T-helper 2 cell treated with Interferon-gamma antibody and Interleukin-4, amounts not matched to agents 100 ng/mL and 5 ng/mL, for 36 hours (primary cell): ENCODE measurements at places on chromosomes 1 and 21. TPM values are rescaled to one million over a fixed set of nuclear protein-coding genes. Genes with fewer than 3 reads are reported as not detected.

Gene OR10Z1
- not detected in 2 replicates for total RNA-seq

Gene RABGAP1L
- total RNA-seq, result 48.8 and 52.1 TPM in 2 replicates

Gene ATAD3B
- 49.2 and 51.4 TPM in 2 replicates for total RNA-seq

Gene C1orf115
- 0.34 and 0.36 TPM in 2 replicates for total RNA-seq

Gene CHIT1
- 0.18 and 0.41 TPM in 2 replicates for total RNA-seq

Gene RAB7B
- total RNA-seq, result not detected in 2 replicates

Gene RGS16
- total RNA-seq, result 10.2 and 10.7 TPM in 2 replicates

Gene LRRN2
- total RNA-seq, result not detected in 2 replicates

Gene CDK18
- 0.27 and 0.73 TPM in 2 replicates for total RNA-seq

Gene AMY1B
- not detected in 2 replicates for total RNA-seq

Gene CYYR1
- total RNA-seq, result not detected in 2 replicates

Gene MTARC2
- not detected in 2 replicates for total RNA-seq

Gene COL8A2
- total RNA-seq, result not detected in 2 replicates

Gene PDE4B
- 15.6 and 16.9 TPM in 2 replicates for total RNA-seq

Gene SPSB1
- 13.2 and 13.6 TPM in 2 replicates for total RNA-seq

Gene GNAT2
- total RNA-seq, result not detected in 2 replicates

Gene CHI3L1
- total RNA-seq, result not detected in 2 replicates

Gene CCDC30
- total RNA-seq, result 1.7 and 2.2 TPM in 2 replicates

Gene LMO4
- 21.7 and 23.3 TPM in 2 replicates for total RNA-seq

Gene TOR1AIP2
- total RNA-seq, result 44.2 and 50.0 TPM in 2 replicates

Gene ITLN1
- not detected in 2 replicates for total RNA-seq

Gene TNFRSF1B
- total RNA-seq, result 164 and 170 TPM in 2 replicates
